ENCODE measurements at places on chromosomes 7 and 10. TPM values are rescaled to one million over a fixed set of nuclear protein-coding genes. Genes with fewer than 3 reads are reported as not detected.

DNA sequence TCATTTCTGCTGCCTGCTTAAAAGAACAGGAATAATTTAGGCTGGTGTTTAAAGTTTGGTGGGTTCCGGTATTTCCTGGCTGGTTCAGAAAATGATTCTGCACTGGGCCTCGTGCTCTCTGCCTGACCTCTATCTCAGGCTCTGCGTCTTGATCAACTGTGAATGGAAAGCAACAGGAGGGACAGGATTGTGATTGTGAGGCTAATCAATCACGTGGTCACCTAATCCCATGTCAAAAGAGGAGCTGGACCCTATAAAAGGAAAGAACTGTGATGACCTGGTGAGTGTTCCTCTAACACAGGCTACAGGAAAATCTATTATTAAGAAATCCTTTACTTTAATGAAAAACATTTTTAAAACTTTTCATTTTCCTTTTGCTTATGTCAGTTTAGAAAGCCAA is at the start of gene DHX32:
Gene DHX32 (minus strand): TSS at position 101 of the 400 bp plus-strand sequence. CDS start 468 bp downstream, outside the sequence.
- no peak for DNase-seq
- H3K27me3 ChIP-seq = no peaks in the 10 kb centered on the region
- H3K27ac ChIP-seq = peak within 1 kb of the TSS; percentile 73
- no peak within 1 kb of the TSS for H3K4me3 ChIP-seq
- no peaks in the 10 kb centered on the region for H3K36me3 ChIP-seq

GRCh38 chr7:125122173-125122572 is 192.5 kb upstream of the POT1 start:
- no peaks in the 10 kb centered on the region for H3K36me3 ChIP-seq
- H3K4me3 ChIP-seq = no peak overlapping the region
- H3K27me3 ChIP-seq = no peaks in the 10 kb centered on the region
- no peaks in the 10 kb centered on the region for H3K4me1 ChIP-seq

- H3K4me3 ChIP-seq = no peak overlapping the region
- H3K27ac ChIP-seq = no peak overlapping the region
- peaks cover 14% of the 10 kb centered on the region for H3K27me3 ChIP-seq
- no peak for DNase-seq
These were observed 3.2 kb downstream of the HTRA1 start for GRCh38 chr10:122464586-122464985.

DNA sequence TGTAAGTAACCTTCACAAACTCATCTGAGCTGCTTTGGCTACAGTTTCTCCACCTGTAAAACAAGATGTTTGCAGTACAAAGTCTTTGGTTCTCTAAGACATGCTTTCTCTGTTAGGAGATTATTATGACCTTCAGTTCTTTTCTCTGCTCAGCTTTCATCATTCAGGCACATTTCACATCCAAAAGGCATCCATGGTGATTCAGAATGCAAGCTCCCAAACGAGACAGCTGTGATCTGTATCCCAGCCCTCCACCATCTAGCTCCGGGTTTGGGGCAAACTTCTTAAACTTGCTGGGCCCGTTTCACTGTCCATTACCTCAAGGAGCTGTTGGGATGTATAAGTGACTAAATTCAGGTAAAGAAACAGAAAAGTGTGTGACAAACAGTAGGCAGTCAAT is 95.8 kb upstream of the COL1A2 start:
- no peak overlapping the region for H3K4me3 ChIP-seq
- no peaks in the 10 kb centered on the region for H3K36me3 ChIP-seq
- peaks cover 43% of the 10 kb centered on the region for H3K4me1 ChIP-seq
- no peaks in the 10 kb centered on the region for H3K27me3 ChIP-seq
- no peak overlapping the region for H3K27ac ChIP-seq
- no peak for DNase-seq

DNA sequence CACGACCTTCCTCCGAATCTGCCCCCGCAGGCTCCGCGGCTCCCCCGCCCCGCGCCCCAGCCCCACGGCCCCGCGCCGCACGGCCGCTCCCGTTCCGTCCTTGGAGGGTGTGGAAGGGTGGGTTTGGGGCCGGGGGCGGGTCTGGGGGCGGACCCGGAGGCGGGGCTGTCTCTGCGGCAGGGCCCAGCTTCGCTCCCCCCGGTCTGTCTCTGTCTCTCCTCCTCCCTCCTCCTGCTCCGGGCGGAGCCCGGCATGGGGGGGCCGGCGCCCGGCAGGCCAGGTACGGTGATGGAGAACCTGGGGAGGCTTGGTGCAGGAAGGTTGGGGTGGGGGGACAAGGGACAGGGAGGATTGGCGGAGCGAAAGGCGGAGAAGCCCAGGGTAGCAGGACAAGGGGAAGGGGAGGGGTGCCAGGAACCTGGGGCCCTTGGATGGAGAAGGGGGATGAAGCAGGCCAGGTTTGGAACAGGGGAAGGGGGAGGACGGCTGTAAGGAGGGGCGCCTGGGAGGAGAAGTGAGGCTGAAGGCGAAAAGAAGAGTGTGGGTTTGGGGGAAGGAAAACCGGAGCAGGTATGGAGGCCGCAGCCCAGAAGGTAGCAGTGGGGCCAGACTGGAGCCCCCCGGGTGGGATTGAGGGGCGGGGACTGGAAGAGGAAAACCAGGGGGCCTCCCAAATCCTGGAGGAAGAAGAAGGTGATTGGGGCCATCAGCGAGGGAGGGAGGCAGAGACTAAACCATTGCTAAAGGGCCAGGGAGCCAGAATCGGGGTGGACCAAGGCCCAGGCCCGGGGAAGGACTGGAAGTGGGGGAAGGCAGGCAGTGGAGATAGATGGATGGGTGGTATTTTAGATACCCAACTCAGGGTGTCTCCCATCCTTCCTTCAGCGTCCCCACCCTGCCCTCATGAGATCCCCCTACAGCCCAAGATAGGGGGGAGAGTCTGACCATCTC is at the start of gene NYAP1:
Gene NYAP1 (plus strand): TSS at position 206 of the 951 bp plus-strand sequence. CDS start 1,385 bp downstream, outside the sequence.
- H3K4me3 ChIP-seq = peak within 1 kb of the TSS; percentile 74
- H3K27me3 ChIP-seq = no peaks in the 10 kb centered on the region
- H3K4me1 ChIP-seq = peaks cover 11% of the 10 kb centered on the region
- H3K36me3 ChIP-seq = no peaks in the 10 kb centered on the region
- DNase-seq = peak; percentile 73

The ATG9B gene
- total RNA-seq = 4.3 TPM

DNA sequence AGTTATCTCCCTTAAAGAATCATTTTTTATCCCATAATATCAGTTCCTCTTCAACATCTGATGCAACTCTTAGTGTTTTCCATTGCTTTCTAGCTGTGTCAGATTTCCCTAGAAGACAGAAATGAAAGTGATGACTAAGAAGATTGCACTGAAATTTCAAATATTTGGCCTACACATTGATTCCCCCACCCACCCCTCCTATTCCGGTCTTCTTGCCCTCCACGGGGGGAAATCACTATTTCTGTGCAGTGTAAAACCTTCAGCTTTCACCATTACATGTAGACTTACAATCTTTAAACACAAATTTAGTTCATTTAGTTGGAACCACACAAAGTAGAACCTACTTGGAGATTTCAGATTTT is 63.7 kb upstream of the IL6 start:
- DNase-seq = no peak
- no peaks in the 10 kb centered on the region for H3K27me3 ChIP-seq
- peaks cover 16% of the 10 kb centered on the region for H3K4me1 ChIP-seq
- no peak overlapping the region for H3K4me3 ChIP-seq
- no peak overlapping the region for H3K27ac ChIP-seq
- no peaks in the 10 kb centered on the region for H3K36me3 ChIP-seq

DNA sequence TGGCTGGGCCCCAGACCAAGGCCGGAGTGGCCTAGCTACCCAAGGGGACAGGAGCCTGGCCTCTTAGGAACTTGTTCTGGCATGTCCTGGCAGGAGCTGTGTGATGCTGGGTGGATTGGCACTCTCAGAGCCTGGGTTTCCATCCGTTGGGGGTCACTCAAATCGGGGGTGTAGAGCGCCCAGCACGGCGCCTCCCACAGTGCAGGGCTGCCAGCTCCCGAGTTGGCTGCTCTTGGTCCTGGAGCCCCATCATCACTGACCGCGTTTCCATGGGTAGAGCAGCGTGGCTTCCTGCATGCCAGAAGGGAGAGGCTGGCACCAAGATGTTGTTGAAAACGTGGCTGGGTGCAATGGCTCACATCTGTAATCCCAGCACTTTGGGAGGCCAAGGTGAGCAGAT is 70.3 kb downstream of the UNCX start:
- H3K4me1 ChIP-seq = no peaks in the 10 kb centered on the region
- no peak for DNase-seq
- H3K4me3 ChIP-seq = no peak overlapping the region
- H3K36me3 ChIP-seq = no peaks in the 10 kb centered on the region
- H3K27me3 ChIP-seq = no peaks in the 10 kb centered on the region
- no peak overlapping the region for H3K27ac ChIP-seq

- no peaks in the 10 kb centered on the region for H3K36me3 ChIP-seq
- no peak overlapping the region for H3K27ac ChIP-seq
- no peaks in the 10 kb centered on the region for H3K27me3 ChIP-seq
- no peak for DNase-seq
- no peak overlapping the region for H3K4me3 ChIP-seq
These were observed 9.4 kb upstream of the LRRC27 start for GRCh38 chr10:132322586-132323048.

GRCh38 chr10:46288601-46289206 is 1.9 kb downstream of the ANTXRL start:
- H3K4me3 ChIP-seq = no peak overlapping the region
- 0 out of 2 replicates have a peak, but pooled peaks cover 3% of the 10 kb centered on the region for H3K4me1 ChIP-seq
- no peaks in the 10 kb centered on the region for H3K36me3 ChIP-seq
- H3K27ac ChIP-seq = no peak overlapping the region
- DNase-seq = peak; percentile 17

GRCh38 chr10:52491246-52491995 is 177.3 kb downstream of the DKK1 start:
- no peaks in the 10 kb centered on the region for H3K27me3 ChIP-seq
- no peaks in the 10 kb centered on the region for H3K36me3 ChIP-seq
- H3K4me1 ChIP-seq = peaks cover 26% of the 10 kb centered on the region
- no peak overlapping the region for H3K4me3 ChIP-seq

- no peaks in the 10 kb centered on the region for H3K27me3 ChIP-seq
- H3K4me3 ChIP-seq = no peak overlapping the region
- H3K27ac ChIP-seq = no peak overlapping the region
- no peaks in the 10 kb centered on the region for H3K4me1 ChIP-seq
- no peak for DNase-seq
These were observed 130.1 kb downstream of the NT5C2 start for GRCh38 chr10:103062854-103063590.

- H3K27ac ChIP-seq = no peak overlapping the region
- no peaks in the 10 kb centered on the region for H3K27me3 ChIP-seq
- H3K4me3 ChIP-seq = no peak overlapping the region
- DNase-seq = no peak
- no peaks in the 10 kb centered on the region for H3K4me1 ChIP-seq
- H3K36me3 ChIP-seq = no peaks in the 10 kb centered on the region
These were observed 59.1 kb downstream of the ZNF365 start for GRCh38 chr10:62433181-62433692.

DNA sequence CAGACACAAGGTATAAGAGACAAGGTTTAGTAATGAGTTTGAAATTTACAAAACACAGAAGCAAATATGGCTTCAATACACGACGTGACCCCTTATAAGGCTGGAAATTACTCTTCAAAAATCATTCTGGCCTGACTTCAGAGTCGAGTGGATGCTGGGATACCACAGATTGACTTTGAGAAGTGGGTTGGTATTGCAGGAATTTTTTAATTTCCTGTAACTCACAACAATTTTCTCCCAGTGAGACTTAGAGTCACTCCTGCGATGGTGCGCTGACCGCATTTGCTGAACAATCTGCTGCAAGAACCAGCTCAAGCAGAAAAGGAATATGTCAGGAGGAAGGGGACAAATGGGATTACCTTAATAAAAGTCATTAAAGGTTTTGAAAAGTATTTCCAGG is 132.1 kb downstream of the EMX2 start:
- no peaks in the 10 kb centered on the region for H3K27me3 ChIP-seq
- no peak overlapping the region for H3K4me3 ChIP-seq
- no peak overlapping the region for H3K27ac ChIP-seq
- H3K36me3 ChIP-seq = no peaks in the 10 kb centered on the region
- no peak for DNase-seq
- no peaks in the 10 kb centered on the region for H3K4me1 ChIP-seq

- H3K4me3 ChIP-seq = no peak overlapping the region
- no peaks in the 10 kb centered on the region for H3K27me3 ChIP-seq
- no peaks in the 10 kb centered on the region for H3K4me1 ChIP-seq
These were observed 127.0 kb upstream of the FZD1 start for GRCh38 chr7:91137153-91137787.

The LRWD1 gene
- 25.3 TPM for total RNA-seq

The RPEL1 gene
- not detected for total RNA-seq

The ITGA8 gene
- total RNA-seq = not detected

The CHST3 gene
- total RNA-seq = 46.0 TPM

- H3K27me3 ChIP-seq = no peaks in the 10 kb centered on the region
- no peaks in the 10 kb centered on the region for H3K36me3 ChIP-seq
- H3K4me3 ChIP-seq = no peak overlapping the region
- H3K4me1 ChIP-seq = no peaks in the 10 kb centered on the region
- H3K27ac ChIP-seq = no peak overlapping the region
- DNase-seq = no peak
These were observed 343.9 kb upstream of the SHH start for GRCh38 chr7:156155988-156156733.

DNA sequence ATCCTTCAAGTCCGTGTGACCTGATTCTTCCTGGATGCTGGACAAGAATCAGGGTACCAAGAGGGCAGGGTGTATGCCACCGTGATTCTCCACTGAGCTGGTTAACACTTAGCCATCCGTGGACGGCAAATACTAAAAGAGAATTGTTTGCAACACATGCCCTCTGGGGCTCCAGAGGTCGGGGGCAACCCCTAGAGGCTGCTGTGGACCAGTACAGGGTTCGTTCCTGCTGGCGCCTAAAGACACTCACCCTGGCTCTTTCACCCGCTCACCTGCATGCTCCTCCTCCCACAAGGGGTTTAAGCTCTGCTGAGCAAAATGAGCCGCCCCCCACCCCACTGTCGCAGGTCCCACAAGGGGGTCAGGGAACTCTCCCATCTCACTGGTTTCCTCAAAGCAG is 148.7 kb upstream of the ITGB1 start:
- no peaks in the 10 kb centered on the region for H3K4me1 ChIP-seq
- H3K27ac ChIP-seq = no peak overlapping the region
- H3K36me3 ChIP-seq = no peaks in the 10 kb centered on the region
- no peaks in the 10 kb centered on the region for H3K27me3 ChIP-seq
- no peak overlapping the region for H3K4me3 ChIP-seq

- DNase-seq = no peak
- H3K4me3 ChIP-seq = no peak overlapping the region
- no peaks in the 10 kb centered on the region for H3K36me3 ChIP-seq
- H3K27me3 ChIP-seq = no peaks in the 10 kb centered on the region
- no peak overlapping the region for H3K27ac ChIP-seq
- H3K4me1 ChIP-seq = peaks cover 23% of the 10 kb centered on the region
These were observed 878.5 kb downstream of the LRMDA start for GRCh38 chr10:76309741-76310587.
